Hypothalamus (tissue), 51 donors: ENCODE measurements at places on chromosomes 1 and 21.

DNA sequence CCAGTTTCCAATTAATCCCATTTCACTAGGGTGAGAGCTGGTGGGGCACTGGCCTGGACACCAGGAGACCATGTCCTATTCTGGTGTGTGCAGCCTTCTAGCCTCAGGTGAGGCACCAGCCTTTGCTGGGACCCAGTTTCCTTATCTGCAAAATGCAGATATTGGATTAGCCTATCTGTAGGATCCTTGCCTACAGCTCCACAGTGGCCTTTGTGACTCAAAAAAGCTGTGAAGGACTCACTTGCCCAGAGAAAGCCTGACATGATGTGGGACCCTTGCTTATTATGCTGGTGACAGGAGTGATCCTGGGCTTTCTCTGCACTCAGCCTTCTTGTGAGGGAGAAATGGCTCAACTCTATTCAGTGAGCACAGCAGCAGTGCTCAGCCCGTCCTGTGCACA, 32.3 kb downstream of the TENT5C start:
- DNase-seq, result no peak

DNA sequence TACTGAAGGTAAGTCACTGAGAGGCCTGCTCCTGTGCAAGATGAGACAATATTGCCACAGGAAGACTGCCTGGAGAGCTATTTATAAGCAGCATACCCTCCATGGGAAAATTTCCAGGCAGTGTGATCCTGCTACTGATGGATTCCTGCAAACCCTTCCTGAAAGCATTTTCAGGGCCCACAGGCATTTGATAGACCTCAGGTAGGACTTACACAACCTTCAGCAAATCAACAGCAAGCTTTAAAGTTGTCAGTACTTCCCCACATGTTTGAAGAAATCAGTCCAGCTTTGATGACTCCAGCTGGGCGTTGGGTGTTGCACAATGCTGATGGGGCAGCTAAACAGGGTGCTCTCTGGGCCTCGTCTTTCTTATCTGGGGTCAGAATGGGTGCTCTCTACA, 108.8 kb downstream of the PLXNA2 start:
- no peak for DNase-seq

DNA sequence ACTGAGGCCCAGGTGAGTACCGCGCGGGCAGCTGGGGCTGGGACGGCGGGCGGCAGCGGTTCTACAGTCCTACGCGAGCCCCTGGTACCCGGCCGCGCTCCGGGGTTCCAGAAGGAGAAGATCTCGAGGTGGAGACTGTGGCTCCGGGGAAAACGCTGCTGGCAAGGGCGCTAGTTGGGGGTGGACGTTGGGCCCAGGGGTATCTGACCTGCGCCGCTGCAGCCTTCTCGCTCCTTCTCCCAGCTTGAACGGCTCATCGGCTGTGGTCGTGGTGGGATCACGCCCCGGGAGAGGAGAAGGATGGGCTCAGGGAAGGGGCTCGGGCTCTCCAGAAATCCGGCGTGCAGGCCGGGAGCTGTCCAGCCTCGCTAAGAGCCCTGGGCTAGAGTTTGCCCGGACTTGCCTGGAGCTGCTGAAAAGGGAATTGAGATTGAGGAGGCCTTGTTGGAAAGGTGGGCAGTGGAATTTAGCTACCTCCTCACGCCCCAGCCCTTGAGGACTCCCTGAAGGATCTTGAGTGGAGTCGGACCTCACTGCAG, 1.1 kb upstream of the POU3F1 start:
- DNase-seq, result no peak

GRCh38 chr1:234840843-234841242, 230.9 kb upstream of the IRF2BP2 start:
- no peak for DNase-seq

DNA sequence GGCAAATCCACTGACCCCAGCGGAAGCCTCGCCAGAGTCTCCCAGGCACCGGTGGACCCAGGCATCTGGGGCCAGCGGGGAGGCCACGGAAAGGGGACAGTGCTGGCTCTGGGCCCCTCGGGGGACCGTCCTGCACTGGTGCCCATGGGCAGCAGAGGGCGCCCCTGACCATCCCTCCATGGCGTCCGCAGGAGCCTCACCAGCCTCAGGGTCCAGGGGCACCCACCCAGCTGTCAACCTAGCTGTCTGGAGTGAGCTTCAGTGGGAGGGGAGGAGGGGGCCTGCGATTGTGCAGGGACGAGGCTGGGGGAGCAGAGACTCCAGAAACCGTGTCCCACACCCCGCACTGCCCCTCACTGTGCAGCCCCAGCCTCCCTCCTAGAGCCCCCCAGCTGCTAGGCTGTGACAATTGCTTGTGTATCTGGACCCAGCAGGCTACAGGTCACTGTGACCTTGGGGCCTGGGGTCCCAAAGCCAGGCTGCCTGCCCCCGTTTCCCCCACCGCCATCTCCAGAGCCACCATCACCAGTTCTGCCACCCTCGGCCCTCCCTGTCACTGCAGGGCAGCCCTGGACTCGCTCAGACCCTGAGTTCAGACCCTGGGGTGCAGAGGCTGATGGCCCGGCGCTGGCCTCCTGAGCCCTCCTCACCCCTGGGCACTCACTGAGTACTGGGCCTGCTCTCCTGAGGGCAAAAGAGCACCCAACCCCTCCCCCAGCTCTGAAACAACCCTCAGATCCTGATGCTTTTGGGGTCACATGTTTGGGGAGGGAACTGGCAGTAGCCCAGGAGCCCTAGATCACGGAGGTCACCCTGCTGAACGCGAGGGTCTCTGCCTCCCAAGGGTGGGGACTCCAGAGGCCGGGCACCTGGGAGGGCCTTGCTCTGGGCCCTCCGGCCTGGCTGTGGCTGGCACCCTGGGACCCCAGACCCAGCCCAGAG, 10.6 kb upstream of the COL6A1 start:
- DNase-seq, result peak; percentile 23

GRCh38 chr1:70487910-70488665, 77.0 kb downstream of the CTH start:
- no peak for DNase-seq

DNA sequence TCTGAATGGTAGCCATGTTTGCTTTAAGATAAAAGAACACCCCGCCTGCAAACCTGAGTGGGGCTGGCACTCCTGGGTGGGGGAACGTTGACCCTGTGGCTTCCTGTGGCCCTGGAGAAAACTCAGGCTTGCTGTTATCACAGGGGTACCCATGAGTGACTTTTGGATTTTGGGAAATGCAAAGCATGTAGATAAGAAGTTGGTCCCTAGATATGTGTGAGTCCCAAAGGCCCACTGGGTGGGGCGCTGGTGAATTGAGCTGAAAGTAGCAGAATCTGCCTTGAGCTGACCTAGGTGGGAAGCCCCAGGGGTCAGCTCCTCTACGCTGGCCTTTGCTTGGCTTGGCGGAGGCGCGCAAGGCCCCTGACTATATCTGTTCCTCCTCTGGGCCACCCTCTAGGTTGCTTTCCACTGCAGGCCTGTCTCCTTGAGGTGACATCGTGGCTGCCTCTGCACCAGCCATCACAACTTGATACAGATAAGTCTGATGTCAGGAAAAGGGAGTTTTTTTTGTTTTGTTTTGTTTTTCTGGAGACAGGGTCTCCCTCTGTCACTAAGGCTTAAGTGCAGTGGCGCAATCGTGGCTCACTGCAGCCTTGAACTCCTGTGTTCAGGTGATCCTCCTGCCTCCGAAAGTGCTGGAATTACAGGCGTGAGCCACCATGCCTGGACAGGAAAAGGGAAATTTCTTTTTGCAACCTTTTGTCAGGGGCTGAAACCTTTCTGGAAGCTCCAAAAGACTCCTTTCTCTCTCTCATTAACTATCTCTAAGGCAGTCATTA, 72.2 kb downstream of the AGPAT3 start:
- no peak for DNase-seq

DNA sequence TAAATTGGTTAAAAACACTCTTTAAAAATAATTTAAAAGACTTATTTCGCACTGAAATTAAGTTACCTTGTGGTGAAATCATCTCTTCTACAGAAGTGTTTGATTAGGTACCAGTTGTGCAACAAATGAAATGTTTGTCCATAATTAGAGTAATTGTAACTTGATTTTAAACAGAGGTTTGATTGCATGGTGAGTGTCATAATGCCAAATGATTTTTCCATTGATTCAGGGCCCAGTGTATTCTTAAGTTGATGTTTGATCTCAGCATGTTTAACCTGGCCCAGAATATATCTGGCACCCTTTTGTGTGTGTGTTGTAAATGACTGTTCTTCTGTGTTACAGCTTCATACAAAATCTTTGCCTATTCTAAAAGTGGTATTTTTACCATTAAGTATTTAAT, 28.5 kb downstream of the LRRC8B start:
- DNase-seq, result no peak

- DNase-seq, result no peak
These were observed 698.8 kb downstream of the MATN1 start for GRCh38 chr1:30024411-30025195.

DNA sequence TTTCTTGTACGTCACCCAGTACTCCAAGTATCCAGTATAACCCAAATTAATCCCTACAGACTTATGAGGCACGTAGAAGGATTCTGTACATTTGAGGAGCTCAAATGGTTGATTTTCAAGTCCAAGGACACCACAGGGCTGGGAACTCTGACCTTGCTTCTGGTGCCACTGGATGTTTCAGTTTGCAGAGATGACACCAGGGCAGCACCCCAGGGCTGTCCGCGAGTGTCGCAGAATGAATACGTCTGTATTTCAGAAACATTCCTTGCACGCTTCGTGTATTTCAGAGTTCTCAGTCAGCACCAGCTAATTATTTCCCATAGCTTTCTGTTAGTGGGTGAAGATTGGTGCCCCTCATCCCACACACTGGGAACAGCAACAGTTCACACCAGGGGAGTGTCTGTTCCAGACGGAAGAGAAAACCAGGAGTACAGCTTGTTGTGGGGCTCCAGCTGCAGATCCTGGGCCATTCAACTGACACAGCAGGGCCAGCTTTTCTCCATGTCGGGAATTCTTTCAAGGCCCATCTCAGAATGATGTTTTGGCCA, 159.2 kb downstream of the RHOU start:
- no peak for DNase-seq
